ENCODE measurements at places on chromosomes 16 and 17. TPM values are rescaled to one million over a fixed set of nuclear protein-coding genes. Genes with fewer than 3 reads are reported as not detected.

DNA sequence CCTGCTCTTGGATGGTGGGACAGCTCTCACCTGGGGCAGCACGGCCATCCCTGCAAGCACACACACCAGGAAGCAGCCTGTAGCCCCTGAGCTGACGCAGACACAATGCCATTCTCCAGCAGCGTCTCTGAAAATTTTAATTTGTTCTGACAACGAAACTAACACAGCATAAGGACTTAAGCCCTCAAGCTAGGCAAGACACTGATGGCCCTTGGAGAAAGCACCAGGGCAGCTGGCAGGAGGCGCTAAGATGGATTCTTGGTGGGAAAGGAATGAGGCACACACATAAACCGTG lies 2.7 kb upstream of the LIMD2 start:
- DNase-seq, result no peak

GRCh38 chr17:34826332-34826731 lies 134.9 kb downstream of the CCT6B start:
- no peak for DNase-seq

DNA sequence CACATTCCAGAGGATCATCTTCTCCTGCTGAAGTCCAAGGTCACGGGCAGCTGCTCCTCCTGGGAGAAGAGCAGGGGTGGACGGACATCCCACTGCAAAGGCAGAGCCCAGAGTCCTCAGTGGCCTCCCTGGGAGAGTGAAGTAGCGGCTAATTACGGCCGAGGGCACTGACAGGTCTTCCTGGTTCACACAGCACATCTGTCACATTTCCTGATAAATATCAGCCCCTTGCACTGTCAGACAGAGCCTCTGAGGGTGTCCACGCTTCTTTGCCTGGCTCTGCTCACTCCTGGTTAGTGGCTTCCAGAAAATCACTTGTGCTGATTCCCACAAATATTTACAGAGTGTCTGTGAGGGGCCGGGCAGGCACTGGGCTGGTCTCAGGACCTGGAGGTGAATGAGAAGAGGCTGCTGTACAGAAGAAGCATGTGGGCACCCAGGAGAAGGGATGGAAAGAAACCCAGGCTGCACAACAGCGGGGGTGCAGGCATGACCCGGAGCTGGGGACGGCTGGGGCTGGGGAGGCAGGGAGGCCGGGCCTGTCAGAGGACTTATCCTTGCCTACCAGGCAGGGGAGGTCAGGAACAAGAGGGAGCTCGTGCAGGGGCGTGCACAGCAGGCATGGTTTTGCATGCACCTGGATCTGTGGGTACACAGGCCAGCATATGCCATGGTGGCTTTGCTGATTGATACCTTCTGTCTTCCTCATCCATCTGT lies 258.2 kb upstream of the TNRC6C start:
- DNase-seq, result no peak

GRCh38 chr17:37543637-37544052 lies 54.0 kb downstream of the DUSP14 start:
- DNase-seq, result no peak

DNA sequence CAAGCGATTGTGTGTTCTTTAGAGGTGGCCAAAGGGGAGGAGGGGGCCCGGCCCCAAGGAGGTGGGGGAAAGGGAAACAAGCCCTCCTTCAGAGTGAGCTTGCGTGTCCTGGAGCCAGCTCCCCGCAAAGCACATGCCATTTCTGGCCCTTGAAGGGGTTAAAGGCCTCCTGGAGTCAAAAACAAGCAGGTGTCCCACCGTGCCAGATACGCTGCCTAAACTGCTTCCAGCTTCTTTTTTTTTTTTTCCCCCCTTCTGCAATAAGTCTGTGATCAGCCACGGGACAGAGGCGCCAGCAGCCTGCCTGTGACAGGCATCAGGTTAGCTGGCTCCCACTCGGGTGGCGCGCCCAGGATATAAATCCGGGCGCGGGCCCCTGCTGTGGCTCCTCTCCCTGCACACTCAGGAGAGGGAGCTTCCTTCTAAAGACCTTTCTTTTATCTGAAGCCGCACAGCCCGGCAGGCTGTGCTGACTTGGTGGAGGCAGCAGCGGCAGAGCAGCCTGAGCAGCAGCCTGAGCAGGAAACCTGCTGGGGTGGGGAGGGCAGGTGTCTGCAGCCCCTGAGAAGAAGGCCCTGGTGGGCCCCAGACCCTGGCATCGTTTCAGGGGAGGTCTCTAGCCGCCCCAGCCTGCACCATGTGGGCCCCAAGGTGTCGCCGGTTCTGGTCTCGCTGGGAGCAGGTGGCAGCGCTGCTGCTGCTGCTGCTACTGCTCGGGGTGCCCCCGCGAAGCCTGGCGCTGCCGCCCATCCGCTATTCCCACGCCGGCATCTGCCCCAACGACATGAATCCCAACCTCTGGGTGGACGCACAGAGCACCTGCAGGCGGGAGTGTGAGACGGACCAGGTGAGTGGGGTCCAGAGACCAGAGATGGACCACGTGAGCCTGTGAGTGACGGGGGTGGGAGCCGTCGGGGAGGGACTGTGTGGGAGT lies at the start of gene WFIKKN2:
Gene WFIKKN2 (plus strand): TSS at position 286 of the 934 bp plus-strand sequence. CDS start 352 bp downstream, at position 638.
- no peak for DNase-seq

DNA sequence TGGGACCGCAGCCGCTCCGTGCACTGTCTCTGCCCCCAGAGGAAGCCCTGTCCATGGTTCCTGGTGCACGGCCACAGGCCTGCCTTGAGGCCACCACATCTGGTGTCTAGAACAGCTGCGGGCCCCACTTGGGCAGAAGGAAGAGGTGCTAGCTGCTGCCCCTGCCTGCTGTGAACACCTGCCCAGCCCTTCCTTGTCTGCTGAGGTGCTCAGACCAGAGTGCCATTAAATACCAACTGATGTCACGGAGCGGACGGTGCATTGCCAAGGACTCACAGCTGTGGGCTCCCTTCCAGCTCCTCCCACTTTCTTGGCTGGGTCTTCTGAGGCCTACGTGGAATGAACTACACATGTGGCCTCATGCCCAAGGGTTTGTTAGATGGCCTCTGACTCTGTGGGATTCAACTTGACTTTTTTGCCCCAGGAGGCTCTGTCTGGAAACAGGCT lies 146.1 kb downstream of the RAB11FIP4 start:
- DNase-seq, result no peak

DNA sequence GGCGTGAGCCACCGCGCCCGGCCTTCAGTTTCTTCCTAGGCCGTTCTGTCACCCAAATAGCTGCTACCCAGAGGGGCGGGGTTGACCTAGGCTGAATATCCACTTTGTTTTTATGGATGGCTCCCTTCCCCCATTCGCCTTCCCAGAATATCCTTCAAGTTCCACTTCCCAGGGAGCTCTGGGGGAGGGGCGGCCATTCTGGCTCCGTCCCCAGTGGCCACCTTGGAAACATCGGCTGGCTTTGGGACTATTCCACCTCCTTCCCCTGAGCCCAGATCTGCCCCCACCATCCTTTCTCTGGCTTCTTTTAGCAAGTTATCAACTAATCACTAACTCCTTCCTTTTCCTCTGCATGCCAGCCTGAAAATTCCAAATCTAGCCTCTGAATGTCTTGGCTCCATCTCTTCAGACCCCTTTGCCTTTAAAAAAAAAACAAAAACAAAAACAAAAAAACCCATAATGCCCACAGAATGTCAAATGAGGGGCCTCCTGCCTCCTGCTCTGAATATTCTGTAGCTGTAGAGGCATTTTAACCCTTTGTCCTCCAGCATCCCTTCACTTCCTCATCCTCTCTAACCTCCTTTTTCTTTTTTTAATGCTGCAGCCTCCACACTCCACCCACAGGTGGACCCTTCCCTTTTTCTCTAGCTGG lies 6.4 kb downstream of the ATP1B2 start:
- no peak for DNase-seq

- no peak for DNase-seq
Measured at GRCh38 chr16:55043499-55043898, 112.8 kb downstream of the IRX5 start.

- DNase-seq, result no peak
Measured at GRCh38 chr17:263271-263670, 81.8 kb upstream of the DOC2B start.

GRCh38 chr17:4750606-4751005 lies 10.9 kb upstream of the CXCL16 start:
- no peak for DNase-seq

GRCh38 chr16:2529061-2529931 lies 1.9 kb downstream of the CEMP1 start:
- no peak for DNase-seq

DNA sequence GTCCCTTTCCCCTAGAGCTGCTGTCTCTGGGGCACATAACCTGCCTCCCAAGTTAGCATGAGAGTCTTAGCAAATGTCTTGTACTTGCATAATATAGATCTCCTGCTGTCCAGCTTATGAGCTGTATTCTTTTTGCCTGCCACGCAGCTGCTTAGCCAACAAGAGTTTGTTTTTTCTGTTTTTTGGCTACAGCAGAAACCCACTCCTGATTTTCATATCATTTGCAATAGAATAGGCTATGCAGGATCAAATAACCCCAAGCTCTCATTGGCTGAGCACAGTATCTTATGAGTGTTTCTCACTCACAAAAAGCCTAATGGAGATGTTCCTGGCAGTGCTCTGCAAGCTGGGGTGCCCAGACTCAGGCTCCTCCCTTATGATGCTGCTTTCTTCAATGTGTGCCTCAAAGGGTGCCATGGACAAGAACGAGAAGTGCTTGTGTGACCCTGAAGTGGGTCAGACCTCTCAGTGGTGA lies 23.1 kb downstream of the B9D1 start:
- no peak for DNase-seq

- DNase-seq, result peak; percentile 37
Measured at GRCh38 chr17:48491527-48492273, 39.1 kb downstream of the HOXB1 start.

DNA sequence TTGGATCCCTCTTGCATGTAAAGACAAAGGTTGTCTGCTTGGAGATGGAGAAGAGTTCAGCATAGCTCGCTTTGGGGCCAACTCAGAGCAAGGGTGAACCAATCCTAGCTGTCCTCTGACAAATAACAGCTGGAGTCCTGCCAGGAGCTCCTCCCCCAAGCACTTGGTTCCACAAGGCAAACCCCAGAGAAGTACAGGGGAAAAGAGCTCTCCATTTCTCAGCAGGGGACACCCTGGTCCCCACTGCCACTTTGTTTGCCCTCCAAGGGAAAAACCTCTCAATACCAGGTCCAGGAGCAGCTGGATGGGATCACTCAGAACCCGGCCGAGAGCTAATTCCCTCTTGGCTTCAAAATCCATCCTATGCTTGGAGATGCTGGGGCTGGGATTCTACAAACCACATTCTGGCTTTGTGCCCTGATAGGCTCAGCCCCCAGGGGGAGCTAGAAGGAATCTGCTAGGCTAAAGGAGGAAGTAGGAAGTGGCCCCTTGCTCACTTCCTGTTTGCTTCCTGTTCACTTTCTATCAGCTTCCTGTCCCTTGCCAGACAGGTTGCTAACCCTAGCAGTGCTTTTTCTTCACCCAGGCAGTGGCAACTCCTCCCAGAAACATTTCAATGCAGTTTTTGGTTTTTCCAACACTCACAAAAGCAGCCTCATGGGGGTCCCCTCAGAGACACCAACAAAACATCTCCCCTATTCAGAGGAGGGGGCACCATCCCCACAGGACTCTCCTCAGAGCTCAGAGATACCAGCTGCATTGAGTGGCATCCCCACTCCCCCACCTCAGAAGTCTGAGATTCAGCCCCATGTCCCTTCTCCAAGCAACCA lies 30.7 kb downstream of the CDRT4 start:
- DNase-seq, result peak; percentile 52

DNA sequence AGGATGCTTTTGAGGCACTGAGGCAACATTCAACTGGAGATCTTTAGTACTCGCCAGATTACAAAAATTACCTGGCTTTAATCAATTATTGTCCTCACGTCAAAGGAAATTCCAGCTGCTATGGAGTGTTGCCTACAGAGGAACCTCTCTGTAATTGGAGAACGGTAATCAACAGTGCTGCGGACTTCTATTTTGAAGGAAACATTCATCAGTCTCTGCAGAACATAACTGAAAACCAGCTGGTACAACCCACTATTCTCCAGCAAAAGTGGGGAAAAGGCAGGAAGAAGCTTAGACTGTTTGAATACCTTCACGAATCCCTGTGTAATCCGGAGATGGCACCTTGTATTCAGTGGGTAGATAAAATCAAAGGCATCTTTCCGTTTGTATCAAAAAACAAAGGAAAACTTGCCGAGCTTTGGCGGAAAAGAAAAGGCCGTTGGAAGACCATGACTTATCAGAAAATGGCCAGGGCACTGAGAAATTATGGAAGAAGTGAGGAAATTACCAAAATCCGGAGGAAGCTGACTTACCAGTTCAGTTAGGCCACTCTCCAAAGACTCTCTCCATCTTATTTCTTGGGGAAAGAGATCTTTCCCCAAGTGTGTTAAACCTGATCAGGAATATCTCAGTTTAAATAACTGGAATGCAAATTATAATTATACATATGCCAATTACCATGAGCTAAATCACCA lies 3.0 kb downstream of the SLC35G3 start:
- no peak for DNase-seq

GRCh38 chr17:74444406-74444805 lies 12.5 kb downstream of the GPRC5C start:
- DNase-seq, result no peak

GRCh38 chr17:59616253-59616920 lies 3.3 kb upstream of the CLTC start:
- no peak for DNase-seq

DNA sequence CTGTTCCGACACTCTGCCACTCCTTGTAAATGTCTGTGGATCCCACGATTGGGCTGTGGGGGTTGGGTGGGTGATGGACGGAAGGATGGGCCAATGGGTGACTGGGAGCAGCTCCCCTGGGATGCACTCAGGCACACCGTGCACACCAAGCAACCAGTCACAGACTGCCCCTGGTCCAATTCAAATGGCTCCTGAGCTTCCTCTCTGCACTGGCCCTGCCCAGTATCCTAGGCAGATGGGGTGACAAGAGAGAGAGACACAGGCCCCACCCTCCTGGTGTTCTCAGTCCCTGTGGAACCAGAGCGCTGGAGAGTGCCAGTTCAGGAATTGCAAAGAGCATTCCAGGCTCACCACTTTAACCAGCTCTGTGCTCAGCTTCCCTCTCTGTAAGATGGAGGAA lies 32.8 kb downstream of the BEAN1 start:
- DNase-seq, result no peak

- no peak for DNase-seq
Measured at GRCh38 chr16:53309457-53309856, 124.8 kb upstream of the RBL2 start.

GRCh38 chr16:24645739-24646645 lies 83.5 kb upstream of the TNRC6A start:
- DNase-seq, result no peak

Gene KRTAP4-7
- not detected for total RNA-seq

Gene CMTM1
- total RNA-seq, result 8.5 TPM

Gene SMPD3
- 3.2 TPM for total RNA-seq

Gene MPP3
- total RNA-seq, result not detected

Gene BRIP1
- 2.7 TPM for total RNA-seq

Gene KRT23
- not detected for total RNA-seq

Gene ASPA
- not detected for total RNA-seq

Gene HBM
- not detected for total RNA-seq

Gene GALR2
- 0.27 TPM for total RNA-seq

Gene SEPTIN12
- total RNA-seq, result not detected

Gene MEIOB
- total RNA-seq, result not detected

Gene ARL5C
- total RNA-seq, result not detected

Gene EPX
- total RNA-seq, result not detected

Gene CACNG1
- total RNA-seq, result not detected

Gene TLE7
- not detected for total RNA-seq

Gene CIBAR2
- not detected for total RNA-seq

Gene USP43
- total RNA-seq, result 3.0 TPM

Gene OR1A1
- total RNA-seq, result not detected
